CD4-positive, alpha-beta T cell treated with Interleukin-1 beta for 1 hour (primary cell): ENCODE measurements at places on chromosomes 12 and 14.
A peak's percentile ranks its signal among the peaks of the same experiment; 100 is the strongest.

GRCh38 chr12:117502233-117502632 lies 140.8 kb upstream of the NOS1 start:
- DNase-seq, result no peak

GRCh38 chr14:90140956-90141316 lies 79.1 kb downstream of the KCNK13 start:
- DNase-seq, result no peak

DNA sequence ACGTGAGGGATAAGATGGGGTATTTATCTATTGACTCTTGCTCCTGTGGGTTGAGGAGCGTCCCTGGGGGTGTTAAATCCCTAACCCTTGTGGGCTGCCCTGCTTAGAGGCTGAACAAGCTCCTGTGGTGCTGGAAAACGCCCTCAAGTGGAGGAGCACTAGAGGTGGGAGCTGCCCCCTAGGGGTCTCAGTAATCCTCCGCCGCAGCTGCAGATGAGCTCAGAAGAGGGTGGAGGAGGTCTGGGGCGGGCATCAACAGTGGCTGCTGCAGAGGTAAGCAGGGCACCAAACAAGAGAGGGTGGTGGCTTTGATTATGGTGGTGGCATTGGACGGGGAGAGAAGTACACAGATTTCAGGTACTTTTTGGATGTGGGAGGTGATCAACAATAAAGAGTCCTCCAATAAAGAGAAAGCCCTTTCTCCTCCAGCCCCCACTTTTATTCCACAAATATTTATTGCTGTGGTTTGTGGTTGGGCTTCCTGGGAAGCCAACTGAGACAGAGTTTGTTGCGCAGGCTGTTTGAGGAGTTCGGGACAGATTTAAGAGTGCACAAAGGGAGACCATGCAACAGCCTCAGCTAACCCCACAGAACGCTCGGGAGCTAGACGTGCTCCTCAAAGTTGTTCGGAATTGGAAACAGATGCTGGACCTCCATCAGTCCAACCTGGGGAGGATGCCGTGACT lies 179.9 kb downstream of the ADCK1 start:
- DNase-seq, result no peak

- DNase-seq, result no peak
These were observed 14.1 kb downstream of the CMAS start for GRCh38 chr12:22059976-22060647.

DNA sequence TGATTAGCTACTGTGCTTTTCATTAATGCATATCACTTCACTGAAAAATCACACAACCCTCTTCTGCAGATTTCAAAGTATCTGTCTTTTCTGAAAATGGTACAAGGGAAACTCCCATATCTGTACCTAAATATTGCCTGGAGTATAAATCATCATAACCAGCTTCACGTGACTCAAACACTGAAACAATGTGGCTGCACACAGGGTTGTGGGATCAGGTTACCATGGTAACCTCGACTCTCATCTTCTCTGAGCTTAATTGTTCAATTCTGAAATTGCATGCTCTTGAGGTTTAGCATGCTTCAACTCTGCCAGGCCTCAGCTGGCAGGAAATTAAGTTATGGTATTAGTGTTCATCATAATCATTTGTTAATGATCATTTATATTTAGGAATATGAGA lies 77.5 kb upstream of the CPSF6 start:
- peak; percentile 45 for DNase-seq

DNA sequence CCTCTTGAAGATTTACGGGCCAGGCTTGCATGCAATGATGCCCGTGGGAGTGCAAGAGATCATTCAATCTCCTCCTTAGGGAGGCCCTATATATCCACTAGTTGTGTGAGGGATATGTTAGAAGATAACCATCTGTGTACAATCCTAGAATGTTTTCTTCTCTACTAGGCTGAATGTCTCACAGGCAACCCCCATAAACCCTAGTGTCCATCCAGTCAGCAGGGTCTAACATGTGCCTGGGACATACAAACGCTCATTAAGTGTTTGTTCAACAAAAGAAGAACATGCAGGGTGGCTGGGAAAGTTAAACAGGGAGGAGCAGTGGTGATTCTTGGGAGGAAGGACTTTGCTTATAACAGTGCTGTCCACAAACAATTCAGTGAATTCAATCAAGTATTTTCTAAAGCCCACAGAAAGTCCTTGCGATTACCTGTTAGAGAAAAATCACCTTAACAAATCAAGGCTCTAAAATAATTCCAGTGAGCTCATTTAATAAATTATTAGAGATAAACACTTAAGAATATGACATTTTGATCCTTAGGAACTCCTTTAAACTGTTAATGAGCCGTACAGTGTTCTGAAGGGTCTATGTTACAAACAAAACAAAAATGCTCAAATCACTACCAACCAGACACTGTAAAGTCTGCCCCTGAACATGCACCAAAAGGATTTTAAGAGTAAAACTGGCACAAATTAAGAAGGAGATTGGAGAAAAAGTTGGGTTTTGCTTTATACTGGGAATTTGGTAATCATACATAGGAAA lies 96.6 kb upstream of the FERMT2 start:
- DNase-seq, result no peak

DNA sequence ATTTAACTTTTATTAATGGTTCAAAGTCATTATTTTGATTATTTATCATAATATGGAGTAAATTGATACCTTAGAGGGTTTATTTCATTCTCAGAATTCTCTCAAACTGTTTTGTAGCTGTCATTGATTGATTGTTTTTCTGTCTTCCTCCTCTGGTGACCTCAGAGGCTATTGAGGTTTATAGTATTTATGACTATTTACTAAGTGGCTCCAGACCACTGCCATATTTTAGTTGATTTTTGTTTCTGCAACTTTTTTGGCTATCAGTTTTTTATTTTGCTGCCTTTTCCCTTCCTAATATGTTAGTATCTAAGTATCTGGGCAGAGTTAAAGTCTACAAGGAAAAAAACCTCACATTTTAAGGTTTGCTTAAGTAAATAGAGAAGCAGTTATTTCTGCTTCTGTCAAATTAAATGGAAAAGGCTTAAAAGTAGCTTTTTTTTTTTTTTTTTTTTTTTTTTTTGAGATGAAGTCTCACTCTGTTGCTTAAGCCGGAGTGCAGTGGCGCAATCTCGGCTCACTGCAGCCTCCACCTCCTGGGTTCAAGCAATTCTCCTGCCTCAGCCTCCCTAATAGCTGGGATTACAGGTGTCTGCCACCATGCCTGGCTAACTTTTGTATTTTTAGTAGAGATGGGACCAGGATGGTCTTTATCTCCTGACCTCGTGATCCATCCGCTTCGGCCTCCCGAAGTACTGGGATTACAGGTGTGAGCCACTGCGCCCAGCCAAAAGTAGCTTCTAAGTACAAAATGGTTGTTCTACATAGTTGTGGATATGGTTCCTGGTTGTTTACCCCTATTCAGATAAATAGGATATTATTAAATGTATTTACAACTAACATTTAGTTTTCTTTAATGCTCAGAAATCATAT lies 8.2 kb downstream of the MDM2 start:
- DNase-seq, result no peak

DNA sequence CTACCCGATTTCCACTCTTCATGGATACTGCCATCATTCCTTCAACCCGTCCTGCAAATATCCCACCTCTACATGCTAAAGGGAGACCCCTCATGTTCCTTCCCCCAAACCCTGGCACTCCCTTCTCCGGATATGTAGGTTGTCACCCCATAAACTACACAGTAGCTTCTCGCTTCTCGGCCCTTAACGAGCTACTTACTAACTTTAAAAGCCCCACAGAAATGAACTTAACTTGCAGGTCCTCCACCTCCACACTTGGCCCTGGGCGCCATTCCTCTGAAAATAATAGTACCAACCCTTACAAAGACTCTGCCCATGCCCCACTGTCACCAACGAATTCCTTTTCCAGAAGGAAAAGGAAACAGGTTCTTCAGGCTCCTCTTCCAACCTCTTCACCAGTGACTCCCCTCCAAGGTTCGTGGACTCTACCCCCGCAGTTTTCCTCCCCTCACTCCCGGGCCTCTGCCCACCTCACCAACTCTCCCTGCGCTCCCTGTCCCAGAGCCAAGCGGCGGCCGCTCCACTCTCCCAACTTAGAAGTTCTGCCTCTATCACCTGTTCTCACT lies 1.2 kb downstream of the SPPL3 start:
- DNase-seq, result no peak

DNA sequence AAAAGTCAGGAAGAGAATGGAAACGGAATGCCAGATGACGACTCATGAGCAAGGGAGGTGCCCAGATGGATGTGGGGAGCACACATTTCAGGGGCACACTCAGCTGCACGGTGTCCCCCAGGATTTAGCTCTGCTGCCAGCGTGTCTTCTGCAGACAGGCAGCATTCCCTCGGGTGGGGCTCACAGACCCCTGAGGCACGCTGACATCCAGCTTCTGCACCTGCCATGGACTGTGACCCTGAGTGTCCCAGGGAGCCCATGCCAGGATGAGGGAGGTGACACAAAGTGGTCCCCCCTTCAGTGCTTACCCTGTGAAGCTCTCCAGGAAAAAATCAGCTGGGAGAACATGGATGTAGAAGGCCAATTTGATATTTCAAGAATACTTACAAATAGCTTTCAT lies 84.2 kb downstream of the PIWIL1 start:
- DNase-seq, result no peak
